ENCODE measurements at places on chromosomes 3 and 15. TPM values are rescaled to one million over a fixed set of nuclear protein-coding genes. Genes with fewer than 3 reads are reported as not detected.

Gene SPATA12
- not detected for total RNA-seq

DNA sequence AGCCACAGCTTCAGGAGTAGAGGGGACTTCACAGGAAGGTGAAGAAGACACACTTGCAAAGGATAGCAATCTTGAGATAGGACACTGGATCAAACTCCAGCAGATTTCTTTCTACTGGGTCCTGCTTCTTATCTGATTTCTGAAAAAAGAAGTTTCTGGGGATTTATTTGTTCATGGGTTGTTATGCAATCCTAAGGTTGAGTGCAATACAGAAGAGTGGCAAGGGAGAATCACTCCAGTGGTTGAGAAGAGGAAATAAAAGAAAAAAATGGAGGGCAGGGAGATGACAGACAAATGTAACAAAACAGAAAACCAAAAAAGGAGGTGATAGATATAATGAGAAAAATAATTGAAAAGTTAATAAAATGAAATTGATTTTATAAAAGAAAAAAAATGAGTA lies 858.3 kb downstream of the TUSC7 start:
- H3K4me3 ChIP-seq: no peak overlapping the region
- H3K27me3 ChIP-seq: no peaks in the 10 kb centered on the region
- H3K36me3 ChIP-seq: no peaks in the 10 kb centered on the region
- no peak overlapping the region for H3K27ac ChIP-seq

DNA sequence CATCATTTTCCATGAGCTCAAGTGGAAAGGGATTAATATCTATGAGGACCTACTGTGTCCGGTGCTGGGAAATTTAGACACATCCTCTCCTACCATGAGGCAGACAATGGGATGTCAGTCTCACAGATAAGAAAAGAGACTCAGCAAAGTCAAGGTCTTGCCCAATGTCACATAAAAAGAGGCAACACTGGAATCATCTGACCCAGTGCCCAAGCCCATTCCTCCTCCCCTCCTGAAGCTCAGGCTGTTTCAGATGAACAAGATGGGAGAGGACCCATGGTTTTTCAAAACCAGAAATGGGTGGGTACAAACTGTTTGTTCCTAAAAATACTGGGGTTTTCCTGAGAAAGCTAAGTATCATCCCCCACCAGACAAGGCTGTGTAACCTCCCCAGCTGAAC lies 22.2 kb downstream of the POC1A start:
- H3K27ac ChIP-seq: no peak overlapping the region
- no peak overlapping the region for H3K4me3 ChIP-seq
- no peak for DNase-seq

Gene PLSCR2
- total RNA-seq: not detected

DNA sequence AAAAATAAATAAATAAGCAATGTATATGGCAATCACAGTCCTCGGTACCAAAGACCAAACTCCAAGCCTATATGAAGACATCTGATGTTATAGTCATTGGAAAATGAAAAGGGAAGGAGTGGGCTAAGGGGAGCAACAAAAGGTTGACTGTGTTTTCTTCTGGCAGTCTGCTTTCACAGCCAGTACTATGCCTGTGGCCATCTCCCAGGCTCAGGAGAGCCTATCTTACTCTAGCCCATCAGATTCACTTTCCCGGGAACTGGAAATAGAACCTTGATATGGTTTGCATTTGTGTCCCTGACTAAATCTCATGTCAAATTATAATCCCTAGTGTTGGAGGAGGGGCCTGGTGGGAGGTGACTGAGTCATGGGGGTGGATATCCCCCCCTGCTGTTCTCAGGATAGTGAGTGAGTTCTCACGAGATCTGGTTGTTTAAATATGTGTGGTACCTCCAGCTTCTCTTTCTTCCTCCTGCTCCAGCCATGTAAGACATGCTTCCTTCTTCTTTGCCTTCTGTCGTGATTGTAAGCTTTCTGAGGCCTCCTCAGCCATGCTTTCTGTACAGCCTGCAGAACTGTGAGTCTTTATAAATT lies 105.3 kb downstream of the PLCH1 start:
- no peak for DNase-seq
- no peak overlapping the region for H3K4me3 ChIP-seq

DNA sequence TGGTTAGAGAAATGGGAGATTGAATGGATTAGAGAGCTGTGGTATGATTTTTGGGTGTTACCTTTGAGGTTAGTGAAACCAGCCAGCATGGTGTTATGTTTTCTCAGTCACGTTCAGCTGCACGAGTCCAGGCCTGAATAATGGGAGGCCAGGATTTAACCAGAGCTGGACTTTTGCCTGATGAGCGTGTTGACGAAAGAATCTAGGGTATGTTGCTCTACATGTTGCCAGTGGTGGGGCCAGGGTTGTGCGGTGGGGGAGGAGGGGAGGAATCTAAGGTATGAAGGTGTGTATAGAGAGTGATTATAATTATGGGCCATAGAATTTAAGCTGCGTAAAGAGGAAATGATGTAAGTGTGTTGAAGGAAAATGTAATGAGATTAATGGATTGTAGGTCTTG lies 22.8 kb downstream of the MINDY2 start:
- no peak overlapping the region for H3K4me3 ChIP-seq
- peaks cover 15% of the 10 kb centered on the region for H3K36me3 ChIP-seq
- no peak for DNase-seq
- no peaks in the 10 kb centered on the region for H3K27me3 ChIP-seq
- no peak overlapping the region for H3K27ac ChIP-seq

DNA sequence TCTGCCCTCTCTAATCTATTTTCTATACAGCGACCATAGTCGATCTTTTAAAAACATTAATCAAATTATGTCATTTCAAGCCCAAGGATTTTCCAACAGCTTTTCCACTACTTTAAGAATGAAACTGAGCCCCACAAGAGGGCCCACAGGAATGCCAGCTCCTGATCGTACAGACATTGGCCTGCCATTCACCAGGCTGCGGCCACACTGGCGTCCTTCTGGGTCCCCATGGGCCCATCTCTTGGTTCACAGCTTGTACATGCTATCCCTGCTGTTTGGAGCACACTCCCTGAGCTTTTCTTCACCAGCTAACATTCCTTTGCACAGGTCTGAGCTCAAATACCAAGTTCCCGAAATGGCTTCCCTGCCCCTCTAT lies 149.6 kb downstream of the MYLK start:
- H3K4me3 ChIP-seq: no peak overlapping the region
- no peak overlapping the region for H3K27ac ChIP-seq
- H3K27me3 ChIP-seq: no peaks in the 10 kb centered on the region
- peaks cover 3% of the 10 kb centered on the region for H3K4me1 ChIP-seq
- DNase-seq: no peak

- no peak for DNase-seq
- no peak overlapping the region for H3K27ac ChIP-seq
- H3K4me3 ChIP-seq: no peak overlapping the region
Measured at GRCh38 chr3:122689587-122689986, 8.9 kb downstream of the PARP14 start.
